ENCODE measurements at places on chromosomes 7 and 10.

DNA sequence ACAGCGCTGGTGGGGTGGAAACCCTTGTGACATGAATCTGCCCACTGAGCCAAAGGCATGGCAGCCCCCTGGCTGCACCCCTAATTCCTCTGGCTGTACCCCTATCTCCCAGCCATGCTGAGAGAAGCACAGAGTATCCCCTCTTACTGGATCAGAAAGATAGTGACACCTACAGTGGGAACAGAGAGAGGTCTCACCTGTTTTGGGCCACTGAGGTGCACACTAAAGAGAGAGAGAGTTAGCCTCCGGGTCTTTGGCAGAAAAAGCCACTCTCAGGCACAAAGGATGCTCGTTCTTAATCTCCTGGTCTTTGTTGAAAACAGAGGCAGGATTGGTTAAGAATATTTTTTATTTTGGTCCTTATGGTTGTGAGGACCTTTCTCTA is 11.3 kb downstream of the TSPAN14 start:
- DNase-seq, result no peak

GRCh38 chr7:108282427-108282996 is 152.4 kb upstream of the LAMB4 start:
- no peak for DNase-seq

DNA sequence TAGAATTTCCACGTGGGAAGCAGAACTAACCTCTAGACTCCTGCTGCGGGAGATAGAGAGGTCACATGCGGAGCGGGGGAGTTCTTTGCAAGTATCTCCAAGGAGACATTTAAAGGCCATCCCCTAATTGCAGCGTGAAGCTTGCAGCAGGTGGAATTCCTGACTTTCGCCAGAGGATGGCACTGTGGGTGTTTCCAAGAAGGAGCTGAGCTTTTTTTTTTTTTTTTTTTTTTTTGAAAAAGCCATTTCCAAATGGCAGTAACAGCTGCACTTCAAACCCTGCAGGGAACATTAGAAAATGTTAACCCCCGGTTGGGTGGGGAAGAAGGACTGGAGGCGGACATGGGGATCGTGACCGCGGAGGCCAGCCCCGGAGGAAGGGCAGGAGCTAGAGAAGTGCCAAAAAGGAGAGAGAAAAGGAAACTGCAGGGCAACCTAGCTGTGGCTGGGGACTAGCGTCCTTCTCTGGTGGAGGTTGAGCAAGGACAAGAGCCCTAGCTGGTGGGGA is 487.7 kb downstream of the TYW1 start:
- DNase-seq, result peak; percentile 70

DNA sequence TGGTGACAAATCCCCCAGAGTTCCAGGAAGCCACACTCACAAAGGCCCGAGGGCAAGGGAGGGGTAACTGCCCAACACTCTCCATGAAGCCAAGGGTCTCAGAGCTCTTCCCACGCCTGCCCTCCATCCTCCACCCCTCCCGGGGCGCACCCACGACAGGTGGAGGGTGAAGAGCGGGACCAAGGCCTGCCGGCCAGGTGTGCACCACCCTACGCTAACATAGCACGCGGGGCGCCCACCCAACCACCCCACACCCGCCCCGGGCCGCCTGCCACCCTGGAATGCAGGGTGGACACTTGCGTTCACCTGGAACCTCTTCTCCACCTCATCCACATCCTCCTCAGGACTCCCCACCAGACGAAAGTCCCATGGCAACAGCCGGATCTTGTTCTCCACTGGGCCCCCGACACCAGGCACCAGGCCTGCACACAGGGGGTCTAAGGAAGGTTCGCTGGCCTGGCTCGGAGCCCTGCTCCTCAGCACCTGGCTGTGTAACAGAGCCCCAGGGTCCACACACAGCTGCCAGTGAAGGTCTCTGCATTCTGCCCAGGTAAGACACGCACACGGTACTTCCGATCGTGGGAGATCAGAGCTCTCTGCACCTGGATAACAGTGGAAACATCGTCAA is 32.7 kb downstream of the MAD1L1 start:
- no peak for DNase-seq

- DNase-seq, result peak; percentile 48
Observed at GRCh38 chr10:97427571-97428179, 1.7 kb downstream of the PGAM1 start.

DNA sequence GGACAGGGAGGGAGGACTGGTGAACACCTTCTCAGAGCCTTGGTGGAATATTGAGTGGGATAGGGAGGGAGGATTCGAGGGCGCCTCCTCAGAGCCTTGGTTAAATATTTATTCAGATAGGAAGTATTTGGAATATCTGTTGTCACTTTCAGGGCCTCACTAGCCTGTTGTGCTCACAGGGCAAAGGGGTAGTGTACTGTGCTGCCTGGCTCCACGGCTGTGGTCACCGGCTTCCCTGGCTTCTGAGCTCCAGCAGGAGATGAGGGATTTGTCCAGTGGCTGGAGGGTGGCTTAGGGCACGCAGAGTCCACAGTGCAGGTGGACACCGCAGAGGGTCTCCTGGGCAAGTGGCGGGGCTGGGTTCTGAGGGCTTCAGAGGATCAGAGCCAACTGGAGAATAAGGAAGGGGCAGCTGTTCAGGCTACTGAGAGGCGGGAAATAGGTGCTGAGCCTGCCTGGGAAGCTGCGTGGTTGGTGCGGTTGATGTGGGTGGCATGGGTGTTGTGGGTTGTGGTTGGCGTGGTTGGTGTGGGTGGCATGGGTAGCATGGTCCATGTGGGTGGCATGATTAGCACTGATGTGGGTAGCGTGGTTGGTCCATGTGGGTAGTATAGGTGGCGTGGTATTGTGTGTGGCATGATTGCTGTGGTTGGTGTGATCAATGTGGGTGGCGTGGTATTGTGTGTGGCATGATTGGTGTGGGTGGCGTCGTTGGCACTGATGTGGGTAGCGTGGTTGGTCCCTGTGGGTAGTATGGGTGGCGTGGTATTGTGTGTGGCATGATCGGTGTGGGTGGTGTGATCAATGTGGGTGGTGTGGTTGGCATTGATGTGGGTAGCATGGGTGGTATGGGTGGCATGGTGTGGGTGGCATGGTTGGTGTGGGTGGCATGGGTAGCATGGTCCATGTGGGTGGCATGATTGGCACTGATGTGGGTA is 16.7 kb downstream of the INPP5A start:
- DNase-seq, result no peak

DNA sequence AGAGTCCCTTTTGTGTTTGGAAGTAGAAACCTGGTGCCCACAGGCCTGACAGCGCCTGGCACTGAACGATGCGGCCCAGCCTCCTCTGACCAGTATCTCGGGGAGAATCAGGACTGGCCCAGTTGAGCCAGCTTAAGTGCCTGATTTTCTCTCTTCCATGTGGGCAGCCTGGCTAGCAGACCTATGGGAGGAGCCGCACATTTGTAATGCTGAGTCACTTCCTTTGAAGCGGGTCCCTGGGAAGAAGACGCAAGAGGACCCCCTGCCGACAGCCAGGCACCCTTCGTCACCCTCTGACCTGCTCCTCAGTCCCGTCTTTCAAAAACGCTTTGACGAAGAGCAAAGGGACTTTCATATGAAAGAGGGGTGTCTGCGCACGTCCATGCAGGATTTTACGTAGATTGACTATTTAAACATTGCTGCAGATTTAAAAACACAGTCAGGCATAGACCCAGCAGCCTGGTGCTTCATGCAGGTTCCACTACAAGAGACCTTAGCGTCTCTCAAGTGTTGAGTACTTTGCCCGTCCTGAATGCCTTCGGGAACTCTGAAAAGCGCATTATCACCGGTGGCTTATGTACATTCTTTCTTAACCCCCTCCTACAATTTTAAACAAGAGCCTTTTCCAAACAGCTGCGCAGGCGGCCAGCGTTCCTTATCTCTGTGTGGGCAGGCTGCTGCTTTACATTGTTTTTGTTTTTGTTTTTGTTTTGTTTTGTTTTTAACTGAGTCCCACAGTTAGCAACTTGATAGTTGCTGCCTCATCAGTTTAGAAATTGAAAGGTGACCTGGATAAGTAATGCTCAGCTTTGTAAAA is 36.5 kb upstream of the AP5Z1 start:
- DNase-seq, result peak; percentile 95

GRCh38 chr7:133481676-133482075 is 228.8 kb downstream of the EXOC4 start:
- DNase-seq, result peak; percentile 76

- DNase-seq, result no peak
Observed at GRCh38 chr7:3218411-3219225, 82.4 kb upstream of the SDK1 start.

- peak; percentile 55 for DNase-seq
Observed at GRCh38 chr10:30502266-30503060, 68.5 kb downstream of the MAP3K8 start.

- DNase-seq, result peak; percentile 60
Observed at GRCh38 chr10:92760609-92761008, 70.9 kb downstream of the HHEX start.

DNA sequence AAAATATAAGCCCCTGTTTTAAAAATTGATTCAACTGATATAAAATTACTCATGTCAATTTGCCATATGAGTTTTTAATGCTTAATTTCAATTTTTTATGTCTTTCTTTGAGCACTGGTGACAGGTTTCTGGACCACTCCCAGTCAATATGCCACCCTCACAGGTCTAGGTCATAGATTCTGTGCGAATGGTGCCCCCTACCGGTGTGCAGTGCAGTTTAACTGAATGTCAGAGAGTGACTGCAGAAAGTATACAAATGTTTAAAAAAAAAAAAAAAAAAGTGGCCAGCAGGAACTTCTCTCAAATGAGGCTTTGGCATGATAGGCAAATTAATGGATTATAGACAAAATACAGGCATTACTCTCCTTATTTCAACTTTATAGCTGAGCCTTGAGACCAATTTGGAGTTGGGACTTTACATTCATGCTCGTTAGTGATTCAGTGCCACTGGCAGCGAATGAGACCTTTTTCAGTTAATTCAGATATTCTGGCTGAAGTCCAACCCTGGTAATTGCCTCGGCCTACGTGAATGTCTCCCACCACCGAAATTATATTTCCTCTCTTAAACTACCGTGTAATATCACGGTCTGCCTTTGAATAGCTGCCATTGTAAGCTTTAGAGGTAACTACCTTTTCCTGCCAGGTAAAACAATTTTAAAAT is 427.6 kb downstream of the PHTF2 start:
- peak; percentile 45 for DNase-seq

Measured in A172 (cell line).